Endodermal cell (in vitro differentiated cells): ENCODE measurements at places on chromosomes 16 and 17. TPM values are rescaled to one million over a fixed set of nuclear protein-coding genes. Genes with fewer than 3 reads are reported as not detected.
A peak's percentile ranks its signal among the peaks of the same experiment; 100 is the strongest.

GRCh38 chr16:87964049-87964659 lies 12.9 kb downstream of the BANP start:
- H3K27ac ChIP-seq, result no peak overlapping the region
- H3K36me3 ChIP-seq, result peaks cover 3% of the 10 kb centered on the region
- no peaks in the 10 kb centered on the region for H3K4me1 ChIP-seq
- DNase-seq, result no peak
- no peaks in the 10 kb centered on the region for H3K27me3 ChIP-seq
- H3K4me3 ChIP-seq, result no peak overlapping the region

DNA sequence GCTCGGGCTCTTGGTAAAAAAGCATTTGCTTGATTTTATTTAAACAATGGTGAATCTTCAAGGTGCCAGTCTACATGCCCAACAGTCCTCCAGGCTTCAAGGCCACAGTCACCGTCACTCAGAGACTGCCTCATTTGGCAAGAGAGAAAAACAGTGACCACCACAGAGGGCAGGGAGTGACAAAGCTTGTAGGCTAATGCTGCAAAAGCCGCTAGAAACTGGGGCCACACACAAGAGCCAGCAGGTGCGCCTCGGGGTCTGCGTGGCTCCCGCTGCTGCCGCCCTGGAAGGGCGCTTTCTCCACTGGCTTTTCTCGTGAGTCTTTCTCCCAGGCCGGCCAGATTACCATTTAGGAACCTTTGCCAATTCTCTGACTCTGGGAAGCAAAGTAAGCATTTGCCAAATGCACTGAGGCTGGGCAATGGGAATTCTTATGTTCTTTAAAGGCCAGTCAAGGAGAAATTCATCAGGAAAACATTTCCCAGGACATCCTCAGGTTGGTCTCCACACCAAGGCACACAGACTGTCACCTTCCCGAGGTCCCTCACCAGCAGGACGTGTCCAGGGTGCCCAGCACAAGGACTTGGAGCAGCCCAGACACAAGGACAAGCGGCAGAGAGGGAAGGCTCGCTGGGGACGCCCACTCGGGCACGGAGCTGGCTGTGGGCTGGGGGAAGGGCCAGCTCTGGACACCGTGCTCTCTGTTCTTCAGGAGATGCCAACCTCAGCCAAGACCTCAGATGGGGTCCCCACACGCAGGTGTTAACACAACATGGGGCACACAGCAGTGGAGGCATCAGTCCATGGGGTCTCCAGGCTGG lies 12.5 kb upstream of the C16orf95 start:
- no peaks in the 10 kb centered on the region for H3K27me3 ChIP-seq
- H3K4me1 ChIP-seq, result no peaks in the 10 kb centered on the region
- H3K4me3 ChIP-seq, result no peak overlapping the region
- no peak overlapping the region for H3K27ac ChIP-seq
- peaks cover 14% of the 10 kb centered on the region for H3K36me3 ChIP-seq

- no peaks in the 10 kb centered on the region for H3K4me1 ChIP-seq
- H3K27ac ChIP-seq, result no peak overlapping the region
- no peaks in the 10 kb centered on the region for H3K27me3 ChIP-seq
- H3K4me3 ChIP-seq, result no peak overlapping the region
- no peak for DNase-seq
- H3K36me3 ChIP-seq, result no peaks in the 10 kb centered on the region
Observed at GRCh38 chr17:71900621-71901229, 220.1 kb upstream of the SOX9 start.

DNA sequence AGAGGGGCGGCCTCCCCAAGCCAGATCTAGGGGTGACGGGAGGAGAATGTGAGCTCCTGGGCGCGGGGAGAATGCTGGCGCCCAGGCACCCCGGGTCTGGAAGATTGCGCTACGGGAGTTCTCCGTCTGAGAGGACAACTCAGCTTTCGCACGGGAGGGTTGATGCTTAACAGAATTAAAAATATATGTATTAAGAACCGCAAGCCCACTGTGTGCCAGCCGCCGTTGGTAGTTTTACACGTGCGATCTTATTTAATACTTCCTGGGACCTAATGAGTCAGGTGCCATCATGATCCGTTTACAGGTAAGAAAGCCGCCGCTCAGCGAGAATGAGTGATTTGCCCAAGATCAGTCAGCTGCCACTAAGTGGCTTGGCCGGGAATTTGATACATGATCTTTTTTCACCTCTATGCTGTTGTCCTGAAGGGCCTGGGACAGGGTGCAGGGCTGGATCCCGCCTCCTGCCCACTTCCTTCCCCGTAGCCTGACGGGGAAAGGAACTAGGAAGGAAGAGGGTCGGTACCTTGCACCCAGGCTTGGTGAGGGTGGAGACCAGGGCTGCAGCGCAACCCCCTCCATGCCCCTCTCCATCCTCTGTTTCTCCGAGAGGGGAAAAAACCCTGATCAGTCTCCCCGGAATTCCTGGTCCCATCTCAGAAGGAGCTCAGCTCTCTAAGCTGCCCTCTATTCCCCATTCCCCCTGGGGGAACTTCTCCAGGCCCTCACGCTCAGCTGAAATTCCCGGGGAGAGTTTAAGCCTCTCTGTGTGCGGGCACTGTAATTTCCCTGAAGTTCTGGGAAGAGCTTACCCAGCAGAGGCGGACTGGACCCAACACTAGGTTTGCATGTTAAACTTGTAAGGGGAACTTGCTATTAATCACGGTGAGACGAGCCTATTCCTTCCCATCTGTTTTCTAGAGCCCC lies 983 bp downstream of the VAT1L start:
- H3K4me3 ChIP-seq, result peak overlapping the region; percentile 75
- no peaks in the 10 kb centered on the region for H3K36me3 ChIP-seq
- H3K4me1 ChIP-seq, result no peaks in the 10 kb centered on the region
- DNase-seq, result peak; percentile 73
- H3K27ac ChIP-seq, result no peak overlapping the region
- peaks cover 69% of the 10 kb centered on the region for H3K27me3 ChIP-seq

- H3K27me3 ChIP-seq, result no peaks in the 10 kb centered on the region
- H3K4me1 ChIP-seq, result peaks cover 10% of the 10 kb centered on the region
- H3K36me3 ChIP-seq, result peaks cover 49% of the 10 kb centered on the region
- peak within 1 kb of the TSS; percentile 77 for H3K4me3 ChIP-seq
- DNase-seq, result peak; percentile 99
- H3K27ac ChIP-seq, result peak within 1 kb of the TSS; percentile 80
Observed at GRCh38 chr17:8376271-8377067, at the start of gene KRABD2. Gene KRABD2, minus strand, starts transcription at chr17:8376704.

The CTNS gene
- total RNA-seq, result 16.5 and 17.2 TPM in 2 replicates
